ENCODE measurements at places on chromosomes 3 and 15.

DNA sequence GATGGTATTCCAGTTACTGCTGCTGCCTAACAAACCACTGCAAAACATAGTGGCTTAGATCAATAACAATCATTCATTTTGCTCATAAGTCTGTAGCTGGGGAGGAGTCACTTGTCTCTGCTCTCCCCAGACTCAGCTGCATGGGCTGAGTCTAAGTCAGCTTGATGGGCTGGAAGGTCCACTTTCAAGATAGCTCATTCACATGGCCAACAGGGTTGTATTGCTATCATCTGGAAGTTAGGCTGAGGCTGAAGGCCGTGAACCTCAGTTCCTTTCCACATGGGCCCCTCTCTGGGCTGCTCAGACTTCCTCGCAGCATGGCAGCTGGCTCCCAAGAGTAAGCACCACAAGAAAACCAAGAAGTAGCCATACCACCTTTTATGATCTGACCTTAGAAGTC lies 28.7 kb upstream of the BFSP2 start:
- no peaks in the 10 kb centered on the region for H3K36me3 ChIP-seq
- no peak overlapping the region for H3K4me3 ChIP-seq
- H3K27me3 ChIP-seq, result no peaks in the 10 kb centered on the region

GRCh38 chr3:197238842-197239241 lies 59.6 kb downstream of the DLG1 start:
- no peak for DNase-seq
- H3K27ac ChIP-seq, result no peak overlapping the region
- H3K27me3 ChIP-seq, result no peaks in the 10 kb centered on the region
- H3K4me1 ChIP-seq, result no peaks in the 10 kb centered on the region
- H3K36me3 ChIP-seq, result no peaks in the 10 kb centered on the region
- H3K4me3 ChIP-seq, result no peak overlapping the region

DNA sequence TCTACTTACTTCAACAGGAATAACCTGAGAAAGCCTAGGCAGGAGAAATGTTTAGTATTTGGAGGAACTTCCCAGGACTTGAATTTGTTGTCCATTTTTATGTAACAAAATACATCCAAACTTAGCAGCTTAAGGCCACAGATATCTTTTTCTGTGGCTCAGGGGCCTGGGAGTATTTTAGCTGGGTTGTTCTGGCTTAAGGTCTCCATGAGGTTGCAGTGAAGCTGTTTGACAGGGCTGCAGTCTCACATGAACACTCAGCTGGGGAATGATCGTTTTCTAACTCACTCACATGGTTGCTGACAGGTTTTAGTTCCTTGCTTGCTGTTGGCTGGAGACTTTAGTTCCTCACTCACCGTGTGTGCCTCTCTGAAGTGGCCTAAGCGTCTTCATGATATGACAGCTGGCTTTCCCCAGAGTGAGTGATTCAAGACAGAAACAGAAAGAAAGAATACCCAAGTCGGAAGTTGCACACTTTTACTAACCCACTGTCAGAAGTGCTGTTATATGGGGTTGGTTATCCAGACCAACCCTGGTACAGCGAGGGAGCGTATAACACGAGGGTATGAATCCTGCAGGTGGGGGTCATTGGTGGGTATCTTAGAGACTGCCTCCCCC lies 229.7 kb upstream of the TBL1XR1 start:
- DNase-seq, result no peak
- peaks cover 34% of the 10 kb centered on the region for H3K4me1 ChIP-seq
- peak overlapping the region; percentile 5 for H3K27ac ChIP-seq
- H3K27me3 ChIP-seq, result no peaks in the 10 kb centered on the region
- H3K36me3 ChIP-seq, result no peaks in the 10 kb centered on the region

GRCh38 chr3:167160781-167161180 lies 219.3 kb downstream of the ZBBX start:
- H3K36me3 ChIP-seq, result no peaks in the 10 kb centered on the region
- no peak overlapping the region for H3K4me3 ChIP-seq
- no peaks in the 10 kb centered on the region for H3K4me1 ChIP-seq

DNA sequence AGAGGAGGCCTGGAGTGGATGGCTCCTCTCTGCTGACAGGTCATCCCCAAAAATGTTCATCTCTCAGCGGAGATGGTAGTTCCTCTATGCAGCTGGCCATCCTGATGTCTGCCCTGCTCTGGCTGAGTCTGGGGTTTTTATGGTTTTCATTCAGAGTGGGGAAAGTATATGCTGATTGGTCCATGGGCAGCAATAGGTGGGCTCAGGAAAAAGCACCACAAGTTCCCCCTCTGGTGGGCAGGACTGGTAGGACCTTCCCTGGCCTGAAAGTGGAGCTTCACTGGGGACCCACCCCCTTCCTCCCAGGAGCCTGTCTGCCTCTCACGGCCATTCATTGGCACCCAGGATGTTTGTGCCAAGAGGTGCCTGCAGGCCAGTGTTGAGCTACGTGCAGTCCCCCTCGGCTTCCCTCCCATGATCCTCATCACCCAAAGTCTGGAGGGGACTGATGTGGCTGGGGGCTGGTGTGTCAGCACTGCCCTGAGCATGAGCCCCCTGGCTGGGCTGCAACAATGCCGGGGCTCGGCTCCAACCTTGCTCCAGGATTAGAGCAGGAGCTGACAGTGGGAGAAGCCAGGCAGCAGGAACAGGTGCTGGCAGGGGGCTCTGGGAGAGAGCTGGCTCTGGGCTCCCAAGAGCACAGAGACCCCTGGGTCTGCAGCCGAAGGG lies 13.1 kb upstream of the BLOC1S6 start:
- no peaks in the 10 kb centered on the region for H3K27me3 ChIP-seq
- H3K36me3 ChIP-seq, result no peaks in the 10 kb centered on the region
- H3K4me1 ChIP-seq, result no peaks in the 10 kb centered on the region

DNA sequence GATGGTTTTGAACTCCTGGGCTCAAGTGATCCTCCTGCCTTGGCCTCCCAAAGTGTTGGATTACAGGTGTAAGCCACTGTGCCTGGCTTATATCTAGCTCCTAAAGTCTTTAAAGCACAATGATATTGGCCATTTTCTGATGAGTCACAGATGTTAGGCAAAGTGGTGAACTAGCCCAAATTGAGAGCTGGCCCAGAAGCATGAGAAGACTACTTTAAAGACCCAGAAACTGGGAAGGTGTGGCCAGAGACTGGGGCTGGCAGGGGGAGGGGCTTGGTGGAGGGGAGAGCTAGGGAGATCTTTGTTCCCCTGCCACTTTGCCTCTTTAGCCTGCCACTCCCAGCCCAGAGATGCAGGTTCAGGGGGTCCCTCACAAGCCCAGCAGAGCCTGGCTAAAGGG lies 21.6 kb downstream of the CHRNA3 start:
- no peaks in the 10 kb centered on the region for H3K27me3 ChIP-seq
- no peak overlapping the region for H3K4me3 ChIP-seq
- no peaks in the 10 kb centered on the region for H3K4me1 ChIP-seq
- DNase-seq, result no peak

- H3K4me3 ChIP-seq, result no peak overlapping the region
- H3K27ac ChIP-seq, result no peak overlapping the region
- H3K27me3 ChIP-seq, result no peaks in the 10 kb centered on the region
- H3K4me1 ChIP-seq, result no peaks in the 10 kb centered on the region
- no peaks in the 10 kb centered on the region for H3K36me3 ChIP-seq
These were observed 584 bp upstream of the XCR1 start for GRCh38 chr3:46027736-46028397.

DNA sequence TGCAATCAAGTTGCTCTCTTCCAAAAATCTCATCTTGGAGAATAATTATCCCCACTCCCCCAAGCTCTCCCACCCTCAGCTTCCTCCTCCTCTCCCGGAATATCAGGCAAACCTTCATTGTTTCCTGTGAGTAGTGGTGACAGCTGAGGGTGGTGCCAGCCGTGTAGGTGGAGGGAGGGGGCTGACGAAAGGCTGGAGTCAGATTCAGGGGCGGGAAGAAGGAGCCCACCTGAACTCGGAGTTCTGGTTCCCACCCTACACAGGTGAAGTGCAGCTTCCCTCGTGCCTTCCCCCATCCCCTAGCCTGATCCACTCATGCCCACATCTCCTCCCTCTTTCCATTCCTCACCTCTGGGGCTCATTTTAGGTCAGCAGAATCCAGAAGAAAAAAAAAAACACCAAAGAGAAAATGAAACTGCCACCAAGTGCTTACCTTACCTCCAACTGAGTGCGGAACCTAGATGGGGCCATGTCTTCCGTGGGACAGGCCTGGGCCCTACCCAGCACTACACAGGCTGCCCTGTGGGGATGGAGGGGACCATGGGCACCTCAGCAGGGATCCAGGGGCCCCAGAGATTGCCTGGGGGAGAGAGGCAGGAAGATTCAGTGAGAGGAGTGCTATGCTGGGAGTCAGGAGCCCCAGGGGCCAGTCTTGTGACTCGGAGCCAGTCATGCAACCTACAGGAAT lies 81.3 kb downstream of the ADCY5 start:
- H3K4me3 ChIP-seq, result no peak overlapping the region
- DNase-seq, result no peak
- H3K27me3 ChIP-seq, result no peaks in the 10 kb centered on the region
- H3K36me3 ChIP-seq, result no peaks in the 10 kb centered on the region
- no peak overlapping the region for H3K27ac ChIP-seq

GRCh38 chr15:69748576-69749185 lies 296.1 kb downstream of the RPLP1 start:
- no peak overlapping the region for H3K27ac ChIP-seq
- H3K27me3 ChIP-seq, result no peaks in the 10 kb centered on the region
- peak; percentile 22 for DNase-seq
- H3K4me3 ChIP-seq, result no peak overlapping the region
- H3K4me1 ChIP-seq, result no peaks in the 10 kb centered on the region

DNA sequence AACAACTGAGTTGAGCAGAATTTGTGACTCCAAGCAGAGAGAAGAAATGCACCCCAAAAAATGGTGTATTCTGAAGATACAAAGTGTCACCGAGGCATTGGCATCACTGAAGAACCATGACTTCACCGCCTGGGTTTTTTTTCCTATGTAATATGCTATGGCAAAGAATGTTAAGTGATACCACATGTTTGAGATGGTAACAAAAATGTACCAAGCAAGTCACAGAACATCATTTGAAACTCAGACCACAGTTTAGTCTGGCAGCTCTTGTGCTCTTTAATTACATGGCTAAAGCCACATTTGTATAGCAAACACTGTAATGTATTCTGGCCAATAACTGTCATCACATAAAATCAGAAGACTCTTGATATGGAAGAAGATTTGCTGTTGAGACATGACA lies 323.5 kb downstream of the ULK4 start:
- no peaks in the 10 kb centered on the region for H3K4me1 ChIP-seq
- H3K4me3 ChIP-seq, result no peak overlapping the region
- no peak for DNase-seq
- H3K27ac ChIP-seq, result no peak overlapping the region
- H3K27me3 ChIP-seq, result no peaks in the 10 kb centered on the region
